ENCODE measurements at places on chromosomes 16 and 17.

DNA sequence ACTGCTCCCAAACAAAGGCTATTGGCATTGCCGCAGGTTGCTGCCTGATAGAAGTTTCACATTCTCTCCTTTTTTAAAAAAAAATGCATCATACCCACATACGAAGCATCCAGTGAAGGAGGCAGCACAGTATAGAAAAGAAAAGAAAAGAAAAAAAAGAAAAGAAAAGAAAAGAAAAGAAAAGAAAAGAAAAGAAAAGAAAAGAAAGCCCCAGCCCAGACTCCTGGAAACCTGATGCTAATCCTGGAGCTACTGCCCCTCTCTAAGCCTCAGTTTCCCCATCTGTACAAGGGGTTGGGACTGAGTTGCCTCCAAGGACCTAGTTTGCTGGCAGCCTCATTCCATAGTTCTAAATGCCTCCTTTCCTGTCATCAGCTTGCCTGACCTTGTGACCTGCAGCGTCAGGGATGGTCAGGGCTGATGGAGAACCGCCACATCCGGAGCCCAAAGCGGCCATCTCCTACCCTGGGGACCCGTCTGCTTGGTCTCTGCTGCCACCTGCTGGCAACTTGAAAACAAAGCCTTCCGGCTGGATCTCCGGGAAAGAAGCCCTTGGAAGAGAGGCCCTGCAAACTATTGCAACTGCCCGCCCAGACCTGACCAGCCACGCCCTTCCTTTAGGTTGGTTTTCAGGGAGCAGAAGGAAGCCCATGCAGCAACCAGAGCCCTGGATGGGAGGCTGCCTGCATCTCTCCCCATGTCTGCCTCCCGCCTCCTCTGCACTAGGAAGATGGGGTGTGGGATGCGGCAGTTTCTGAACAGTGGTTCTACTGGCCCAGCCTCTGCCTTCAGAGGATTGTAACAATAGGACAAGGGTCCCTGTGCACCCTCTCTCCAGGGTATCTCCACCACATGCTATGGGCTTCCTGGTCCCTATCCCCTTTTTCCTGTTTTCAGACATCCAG lies 13.0 kb downstream of the AIPL1 start:
- peak; percentile 72 for DNase-seq

GRCh38 chr17:79530361-79531105 lies 80.3 kb downstream of the RBFOX3 start:
- no peak for DNase-seq

GRCh38 chr17:58181796-58182195 lies 10.7 kb upstream of the EPX start:
- no peak for DNase-seq

GRCh38 chr17:4623249-4623648 lies 18.2 kb downstream of the ALOX15 start:
- DNase-seq: no peak

GRCh38 chr17:40671282-40671681 lies 6.3 kb upstream of the KRT222 start:
- DNase-seq: no peak

GRCh38 chr16:19829844-19830692 lies 54.6 kb downstream of the GPRC5B start:
- no peak for DNase-seq

- DNase-seq: no peak
These were observed 10.8 kb upstream of the HASPIN start for GRCh38 chr17:3712811-3713463.

DNA sequence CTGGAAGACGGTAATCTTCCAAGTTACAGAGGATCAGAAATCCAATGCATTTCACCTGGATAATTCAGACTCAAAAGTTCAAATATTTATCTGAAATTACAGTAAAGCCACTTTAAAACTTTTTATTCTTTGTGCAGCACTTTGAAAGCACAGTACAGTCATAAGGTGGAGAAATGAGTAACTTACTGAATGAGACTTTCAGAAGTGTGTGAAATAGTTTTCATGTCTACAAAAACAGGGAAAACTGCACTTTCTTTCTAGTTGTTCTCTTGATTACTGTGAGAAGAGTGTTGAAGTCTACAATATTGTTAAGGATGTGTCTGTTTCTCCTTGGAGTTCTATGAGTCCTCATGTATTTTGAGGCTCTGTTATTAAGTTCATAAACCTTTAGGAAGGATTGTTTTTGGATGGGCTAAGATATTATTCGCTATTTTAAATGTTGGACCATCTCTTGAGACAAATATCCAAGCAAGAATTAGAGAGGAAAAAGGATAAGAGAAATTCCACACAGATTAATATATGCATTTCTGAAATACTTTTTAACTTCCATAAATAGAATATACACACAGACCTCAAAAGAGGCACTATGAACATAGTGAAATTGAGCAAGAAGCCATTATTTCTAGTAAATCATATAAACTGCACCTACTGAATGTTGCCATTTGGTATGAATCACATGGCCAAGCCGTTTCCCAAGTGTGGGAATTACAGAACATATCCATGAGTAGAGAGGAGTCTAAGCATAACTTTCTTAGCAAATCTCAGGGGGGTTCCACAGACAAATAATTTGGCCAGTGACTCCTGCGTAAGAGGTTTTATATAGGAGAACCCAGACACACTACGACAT lies 83.6 kb upstream of the PLEKHM1 start:
- no peak for DNase-seq

GRCh38 chr16:65547772-65548446 lies 426.0 kb upstream of the CDH11 start:
- DNase-seq: no peak

- no peak for DNase-seq
These were observed 8.7 kb upstream of the TBX4 start for GRCh38 chr17:61443475-61443882.

GRCh38 chr17:20228860-20229259 lies 219.7 kb downstream of the SPECC1 start:
- no peak for DNase-seq

GRCh38 chr16:84088695-84089395 lies 27.9 kb downstream of the MBTPS1 start:
- no peak for DNase-seq

DNA sequence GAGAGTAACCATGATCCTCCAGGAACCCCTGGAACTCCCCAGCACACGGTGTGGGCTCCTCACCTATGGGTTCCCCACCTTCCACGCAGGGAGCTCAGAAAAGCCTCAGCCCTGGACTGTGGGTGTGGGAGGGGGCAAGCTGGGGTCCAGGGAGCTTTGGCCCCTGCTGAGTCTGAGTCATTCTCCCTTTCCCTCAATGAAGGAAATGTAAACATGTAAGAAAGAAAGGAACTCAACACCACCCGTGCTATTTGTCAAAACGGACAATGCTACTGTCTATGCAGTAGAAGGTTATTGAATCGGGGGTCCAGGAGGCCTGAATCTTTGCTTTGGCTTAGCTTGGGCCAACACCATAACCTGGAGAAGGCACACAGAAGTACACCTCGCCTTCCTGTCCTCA lies 222.8 kb downstream of the PMP22 start:
- DNase-seq: no peak

GRCh38 chr16:24844101-24845030 lies 1.4 kb upstream of the SLC5A11 start:
- DNase-seq: no peak

GRCh38 chr17:6695051-6695450 lies 18.1 kb downstream of the SLC13A5 start:
- no peak for DNase-seq

- DNase-seq: no peak
These were observed 39.6 kb downstream of the TK2 start for GRCh38 chr16:66510298-66510697.

GRCh38 chr16:8375232-8375587 lies 215.1 kb downstream of the TMEM114 start:
- DNase-seq: no peak

DNA sequence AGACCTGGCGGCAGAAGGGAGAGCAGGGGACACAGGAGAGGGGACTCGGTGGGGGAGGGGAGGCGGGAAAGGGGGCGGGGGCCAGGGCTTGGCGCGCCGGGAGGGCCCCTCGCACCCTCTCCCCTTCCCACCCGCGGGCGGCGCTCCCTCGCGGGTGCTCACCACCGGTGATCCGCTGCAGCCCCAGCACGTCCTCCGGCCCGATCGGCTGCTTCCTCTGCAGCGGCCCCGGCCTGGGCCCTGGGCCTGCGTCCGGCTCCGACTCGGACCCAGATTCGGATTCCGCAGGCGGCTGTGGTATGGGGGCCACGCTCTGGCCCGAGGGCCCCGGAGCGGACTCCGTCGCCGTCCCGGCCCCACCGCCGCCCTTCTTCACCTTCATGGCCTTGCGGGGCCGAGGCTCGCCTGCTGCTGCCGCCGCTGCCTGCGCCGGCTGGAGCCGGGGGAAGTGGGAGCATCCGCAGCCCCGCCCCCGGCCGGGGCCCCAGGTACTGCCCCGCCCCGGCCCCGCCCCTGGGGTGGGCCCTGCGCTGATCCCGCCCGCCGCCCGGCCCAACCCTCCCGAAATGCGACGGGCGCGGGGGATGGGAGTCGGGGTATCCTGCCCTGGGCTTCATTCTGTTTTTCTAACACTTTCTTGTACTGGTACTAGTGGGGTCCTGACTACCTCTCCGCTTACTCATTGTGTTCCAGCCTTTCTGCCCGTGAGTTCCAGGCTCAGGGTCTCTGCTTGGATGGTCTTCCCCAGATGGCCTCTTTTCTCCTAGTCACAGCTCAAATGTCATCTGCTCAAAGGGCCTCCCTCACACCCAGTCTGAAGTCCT lies at the start of gene UNC119:
TSS of gene UNC119 (minus strand) at position 449 of the 824 bp plus-strand sequence. CDS start at position 382, 67 bp downstream.
- peak; percentile 58 for DNase-seq

DNA sequence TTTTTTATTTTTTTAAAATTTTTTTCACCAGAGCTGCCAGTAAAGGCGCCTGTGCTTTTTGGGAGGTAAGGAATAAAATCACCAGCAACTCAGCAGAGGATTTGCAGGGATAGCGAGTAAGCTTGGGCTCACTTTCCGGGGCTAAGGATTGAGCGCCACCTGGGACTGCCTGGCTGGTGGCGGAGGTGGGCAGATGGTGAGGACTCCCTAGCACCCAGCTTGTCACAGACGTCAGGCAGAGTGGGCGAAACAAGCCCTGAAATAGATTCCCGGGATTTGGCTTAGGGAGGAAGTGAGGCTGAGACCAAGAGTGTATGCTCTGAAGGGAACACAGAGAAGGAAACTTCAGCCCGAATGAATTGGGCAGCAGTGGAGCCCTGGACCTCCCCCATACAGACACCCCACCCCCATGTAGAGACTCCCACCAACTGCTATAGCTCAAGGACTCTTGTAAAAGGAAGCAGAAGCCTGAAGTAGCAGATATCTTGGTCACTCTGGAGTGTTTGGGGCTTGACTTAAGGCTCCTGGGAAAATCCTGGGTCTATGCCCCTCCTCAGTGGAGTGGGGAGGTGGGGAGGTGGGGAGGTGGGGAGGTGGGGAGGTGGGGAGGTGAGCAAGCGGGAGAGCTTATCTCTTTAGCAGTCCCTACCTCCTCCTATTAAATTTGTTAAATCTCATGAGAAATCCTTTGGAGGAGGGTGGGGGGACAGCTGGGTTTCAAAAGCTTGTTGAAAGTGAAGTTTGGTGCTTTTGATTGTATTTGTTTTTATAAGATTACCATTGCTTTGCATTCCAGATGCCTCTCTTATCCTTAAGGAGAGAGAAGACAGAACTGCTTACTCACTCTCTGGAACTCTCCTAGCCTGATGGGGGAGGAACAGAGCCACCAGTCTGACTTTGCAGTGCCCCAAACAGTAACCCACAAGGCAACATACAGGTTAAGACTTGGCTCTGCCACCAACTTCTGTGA lies 8.2 kb downstream of the ARL4D start:
- DNase-seq: no peak

DNA sequence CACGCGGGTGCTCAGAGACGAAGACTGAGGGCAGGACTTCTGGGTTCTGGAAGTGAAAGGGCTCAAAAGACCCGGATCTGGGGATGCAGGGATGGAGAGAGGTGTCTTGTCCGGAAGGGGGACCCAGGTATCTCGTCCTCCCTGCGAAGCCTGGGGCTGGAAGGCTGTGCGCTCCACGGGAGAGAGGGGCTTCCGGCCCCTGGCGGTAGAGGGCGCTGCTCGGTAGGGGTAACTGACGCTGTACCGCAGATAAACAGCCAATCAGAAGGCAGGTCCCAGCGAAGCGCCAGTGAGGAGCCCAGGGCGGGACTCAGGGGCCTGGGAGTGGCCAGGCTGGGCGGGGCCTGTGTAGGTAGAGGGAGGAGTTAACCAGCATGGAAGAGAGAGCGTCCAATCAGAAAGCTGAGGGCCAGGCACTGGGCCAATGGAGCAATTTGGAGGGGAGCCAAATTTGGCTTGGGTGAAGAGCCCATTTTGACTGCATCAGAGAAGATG lies 804 bp downstream of the TGFB1I1 start:
- no peak for DNase-seq
